Activated CD8-positive, alpha-beta T cell treated with anti-CD3 and anti-CD28 coated beads, Interleukin-2, amount 10 ng/mL, durations not matched to agents 7 days and 5 days (primary cell): ENCODE measurements at places on chromosomes 5 and 9. TPM values are rescaled to one million over a fixed set of nuclear protein-coding genes. Genes with fewer than 3 reads are reported as not detected.
A peak's percentile ranks its signal among the peaks of the same experiment; 100 is the strongest.

The LCN2 gene
- total RNA-seq: not detected

The CCL28 gene
- 11.9 TPM for total RNA-seq

The TLR4 gene
- total RNA-seq: 0.08 TPM

The GNA14 gene
- total RNA-seq: not detected

DNA sequence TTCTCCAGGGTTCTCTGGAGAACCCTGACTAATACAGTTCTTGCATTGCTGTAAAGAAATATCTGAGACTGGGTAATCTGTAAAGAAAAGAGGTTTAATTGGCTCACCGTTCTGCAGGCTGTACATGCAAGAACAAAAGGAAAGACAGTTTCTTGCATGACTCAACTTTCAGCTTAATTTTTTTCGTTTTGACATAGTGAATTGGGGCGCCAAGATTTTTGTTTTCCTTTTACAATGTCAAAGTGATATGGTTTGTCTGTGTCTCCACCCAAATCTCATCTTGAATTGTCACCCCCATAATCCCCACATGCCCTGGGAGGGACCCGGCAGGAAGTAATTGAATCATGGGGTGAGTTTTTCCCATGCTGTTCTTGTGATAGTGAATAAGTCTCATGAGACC is 11.8 kb upstream of the CRHBP start:
- no peak overlapping the region for H3K4me3 ChIP-seq
- H3K27me3 ChIP-seq: peaks cover 24% of the 10 kb centered on the region
- DNase-seq: no peak
- H3K4me1 ChIP-seq: no peaks in the 10 kb centered on the region
- no peak overlapping the region for H3K27ac ChIP-seq

DNA sequence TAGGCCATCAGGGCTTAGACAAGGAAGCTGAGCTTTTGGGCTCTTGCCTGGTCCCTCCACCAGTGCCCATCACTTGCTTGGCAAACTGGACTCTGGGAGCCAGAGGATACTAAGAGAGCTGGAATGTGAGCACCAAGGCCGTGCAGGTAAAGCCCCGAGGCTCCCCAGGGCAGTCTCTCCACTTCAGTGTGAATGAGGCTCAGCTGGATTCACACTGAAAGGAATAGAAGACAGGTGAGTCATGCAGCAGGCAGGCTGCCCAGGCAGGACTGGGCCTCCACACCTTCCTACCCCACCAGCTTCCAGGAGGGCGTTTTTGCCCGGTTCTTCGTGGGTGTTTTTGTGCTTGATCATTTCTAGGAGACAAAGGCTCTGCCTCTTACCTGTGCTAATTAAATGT is 7.3 kb upstream of the CTSV start:
- H3K36me3 ChIP-seq: no peaks in the 10 kb centered on the region
- H3K4me3 ChIP-seq: no peak overlapping the region
- H3K27me3 ChIP-seq: peaks cover 28% of the 10 kb centered on the region
- H3K4me1 ChIP-seq: no peaks in the 10 kb centered on the region

DNA sequence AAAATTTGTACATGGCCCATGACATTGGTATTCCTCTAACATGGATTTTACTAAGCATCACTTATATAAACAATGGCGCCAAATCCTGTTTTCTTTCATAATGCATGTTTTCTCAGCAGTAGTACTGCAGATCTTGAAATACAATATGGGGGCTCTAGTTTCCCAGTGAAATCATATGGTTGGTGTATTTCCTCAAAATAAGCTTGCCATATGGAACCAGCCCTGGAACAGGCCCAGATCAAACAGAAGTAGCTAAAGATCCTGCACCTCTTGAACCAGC is 163.9 kb downstream of the ZNF608 start:
- H3K27me3 ChIP-seq: peaks cover 11% of the 10 kb centered on the region
- peaks cover 18% of the 10 kb centered on the region for H3K4me1 ChIP-seq
- no peak overlapping the region for H3K27ac ChIP-seq
- H3K4me3 ChIP-seq: no peak overlapping the region

DNA sequence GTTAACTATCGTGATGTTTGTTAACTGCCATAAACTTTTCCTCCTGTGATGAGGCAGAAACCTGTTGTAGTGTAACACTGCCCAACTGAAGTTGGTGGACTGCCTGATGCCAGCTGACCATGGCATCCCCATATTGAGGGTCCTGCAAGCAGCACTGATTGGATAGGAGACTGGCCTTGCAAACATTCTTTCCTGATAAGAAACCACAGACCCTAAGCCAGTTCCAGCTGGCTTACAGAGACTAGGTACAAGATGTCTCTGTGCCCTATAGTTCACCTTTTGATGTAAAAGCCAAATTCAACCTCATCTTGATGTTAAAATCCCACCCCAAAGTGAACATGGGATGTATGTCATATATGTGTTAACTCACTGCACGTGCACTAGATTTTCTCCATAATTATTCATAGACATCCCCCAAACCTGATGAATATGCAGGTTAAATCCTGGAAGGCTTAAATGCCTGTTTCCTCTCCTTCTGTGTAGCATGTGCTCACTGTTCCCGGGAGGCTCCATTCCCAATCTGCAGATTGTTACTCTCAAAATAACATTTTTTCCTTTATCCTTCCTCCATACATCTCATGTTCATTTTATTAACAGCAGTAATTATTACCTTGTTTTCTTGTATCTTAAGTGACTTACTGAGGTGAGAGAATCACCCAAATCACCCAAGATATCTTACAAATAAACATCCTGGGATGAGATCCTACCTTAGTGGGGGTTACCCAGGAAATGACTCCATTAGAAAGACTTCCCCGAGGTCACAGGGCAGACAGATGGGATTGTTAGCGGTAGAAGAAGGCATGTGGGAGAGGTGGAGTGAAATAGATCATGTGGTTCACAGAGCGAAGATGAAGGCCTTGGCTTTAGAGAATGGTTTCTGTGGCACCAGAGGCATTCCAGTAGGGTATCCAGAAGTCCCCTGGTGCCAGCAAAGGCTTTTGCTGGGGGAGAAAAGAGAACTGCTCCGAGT is 566.7 kb downstream of the CCDC171 start:
- no peaks in the 10 kb centered on the region for H3K4me1 ChIP-seq
- no peak for DNase-seq
- no peak overlapping the region for H3K4me3 ChIP-seq

DNA sequence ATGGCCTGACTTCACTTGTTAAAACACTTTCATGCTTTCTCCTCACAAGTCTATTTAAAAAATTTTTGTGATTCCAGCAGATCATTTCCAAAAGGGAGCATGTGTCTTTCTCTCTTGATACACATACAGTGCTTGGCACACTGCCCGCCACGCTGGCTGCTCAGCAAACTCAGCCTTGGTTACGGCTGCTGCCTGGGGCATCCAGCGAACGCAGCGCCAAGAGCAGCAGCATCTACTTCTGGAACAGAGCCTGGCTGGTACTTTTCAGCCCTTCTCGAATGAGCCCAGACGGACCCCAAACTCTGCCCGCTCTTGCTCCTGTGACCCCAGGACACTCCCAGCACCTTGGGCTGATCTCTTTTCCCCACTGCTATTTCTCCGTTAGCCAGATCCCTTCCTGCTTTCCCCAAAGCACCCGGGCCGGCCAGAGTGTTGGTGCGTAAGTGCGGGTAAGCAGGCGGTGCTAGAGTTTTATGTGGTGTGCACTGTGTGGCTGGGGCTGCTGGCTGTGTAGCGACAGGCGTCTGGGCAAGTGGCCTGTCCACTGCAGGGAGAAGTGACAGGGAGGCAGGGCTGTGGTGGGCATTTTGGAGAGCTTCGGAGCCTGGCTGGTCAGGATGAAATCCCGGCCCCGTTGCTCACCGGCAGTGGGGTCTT is 73.2 kb downstream of the SH3PXD2B start:
- DNase-seq: no peak
- H3K4me1 ChIP-seq: peaks cover 14% of the 10 kb centered on the region
- H3K4me3 ChIP-seq: no peak overlapping the region

- H3K4me1 ChIP-seq: peaks cover 21% of the 10 kb centered on the region
- H3K27ac ChIP-seq: peak overlapping the region; percentile 97
- DNase-seq: peak; percentile 36
- peak overlapping the region; percentile 96 for H3K4me3 ChIP-seq
- no peaks in the 10 kb centered on the region for H3K27me3 ChIP-seq
Observed at GRCh38 chr5:132962429-132963021, 909 bp downstream of the AFF4 start.

- H3K4me3 ChIP-seq: no peak overlapping the region
- no peaks in the 10 kb centered on the region for H3K27me3 ChIP-seq
Observed at GRCh38 chr9:10045598-10045997, 567.2 kb downstream of the PTPRD start.

- H3K27me3 ChIP-seq: no peaks in the 10 kb centered on the region
- no peaks in the 10 kb centered on the region for H3K36me3 ChIP-seq
- no peak for DNase-seq
- no peaks in the 10 kb centered on the region for H3K4me1 ChIP-seq
Observed at GRCh38 chr5:16057277-16057676, 122.3 kb downstream of the MARCHF11 start.

DNA sequence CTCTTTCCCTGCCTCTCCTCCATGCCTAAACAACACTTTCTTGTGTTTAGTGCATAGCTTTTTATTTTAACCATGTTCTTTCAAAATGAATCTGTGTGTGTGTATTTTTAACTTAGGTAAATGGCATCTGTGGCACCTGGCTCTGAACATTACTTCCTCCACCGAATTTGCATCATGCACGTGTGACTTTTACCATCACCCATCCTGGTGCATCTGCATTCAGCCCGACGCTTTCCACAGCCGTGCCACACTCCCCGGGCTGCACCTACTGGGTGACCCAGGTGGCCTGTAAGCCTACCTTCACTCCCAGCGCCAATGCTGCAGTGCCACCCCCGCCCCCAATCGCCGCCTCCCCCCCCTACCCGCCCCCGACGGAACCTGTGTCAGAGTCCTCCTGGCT is 12.7 kb upstream of the FCN1 start:
- no peak overlapping the region for H3K4me3 ChIP-seq
- no peaks in the 10 kb centered on the region for H3K36me3 ChIP-seq
- no peaks in the 10 kb centered on the region for H3K4me1 ChIP-seq
- no peak overlapping the region for H3K27ac ChIP-seq

DNA sequence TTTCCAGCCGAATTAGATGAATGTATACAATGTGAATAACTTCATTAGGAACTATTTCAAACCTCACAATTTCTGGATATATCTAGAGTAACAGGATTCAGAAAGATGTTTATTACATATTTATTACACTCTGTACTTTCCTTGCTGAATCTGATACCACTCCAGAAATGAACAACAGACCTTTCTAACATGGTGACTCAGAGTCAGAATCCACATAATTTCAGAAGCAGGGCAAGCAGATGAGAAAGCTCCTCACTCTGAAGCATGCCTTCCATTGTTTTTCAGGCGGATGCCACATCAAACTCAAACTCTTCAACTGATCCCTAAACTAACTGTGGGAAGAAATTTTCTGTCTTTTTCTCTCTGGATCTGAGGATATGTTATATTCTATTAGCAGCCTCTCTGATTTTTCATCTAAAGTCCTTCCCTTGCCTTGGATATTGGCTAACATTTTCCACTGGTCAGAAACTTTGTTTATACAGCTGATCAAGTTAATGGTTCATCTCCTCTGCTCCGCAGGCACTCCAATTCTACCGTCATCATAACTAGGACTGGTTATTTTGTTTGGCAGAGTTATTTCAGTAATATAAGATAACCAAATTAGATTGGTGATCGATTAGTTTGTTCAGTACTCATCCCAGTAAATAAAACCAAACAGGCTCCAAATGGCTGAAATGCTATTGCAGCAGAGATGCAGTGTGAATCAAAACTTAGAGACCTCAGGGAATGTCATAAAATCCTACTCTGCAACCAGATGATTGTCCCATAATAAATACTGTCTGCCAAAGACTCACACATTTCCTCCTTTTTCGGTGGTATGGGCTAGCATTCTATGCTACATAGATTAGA is 556.0 kb downstream of the EBF1 start:
- no peak for DNase-seq
- H3K4me3 ChIP-seq: no peak overlapping the region
- peaks cover 13% of the 10 kb centered on the region for H3K4me1 ChIP-seq
- H3K27ac ChIP-seq: no peak overlapping the region
- no peaks in the 10 kb centered on the region for H3K27me3 ChIP-seq

DNA sequence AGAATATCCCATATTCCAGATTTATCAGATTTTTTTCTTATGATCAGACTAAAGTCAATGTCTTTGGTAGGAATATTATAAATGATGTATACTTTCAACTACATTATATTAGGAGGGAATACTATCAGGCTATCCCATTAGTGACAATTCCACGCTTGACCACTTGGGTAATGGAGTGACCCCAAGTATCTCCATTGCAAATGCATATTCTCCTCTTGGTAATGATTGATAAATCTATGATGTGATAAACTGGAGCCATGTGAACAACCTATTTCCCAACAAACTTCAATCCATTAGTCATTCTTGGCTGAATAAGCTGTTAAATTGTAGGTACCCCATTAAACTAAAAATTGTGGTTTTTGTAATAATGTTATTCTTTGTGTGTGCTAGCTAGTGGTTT is 12.2 kb upstream of the MPDZ start:
- DNase-seq: no peak
- H3K36me3 ChIP-seq: no peaks in the 10 kb centered on the region
- H3K27me3 ChIP-seq: no peaks in the 10 kb centered on the region

GRCh38 chr5:77957931-77958521 is 181.9 kb upstream of the TBCA start:
- no peak overlapping the region for H3K27ac ChIP-seq
- H3K4me3 ChIP-seq: no peak overlapping the region
- DNase-seq: no peak
- peaks cover 16% of the 10 kb centered on the region for H3K4me1 ChIP-seq

DNA sequence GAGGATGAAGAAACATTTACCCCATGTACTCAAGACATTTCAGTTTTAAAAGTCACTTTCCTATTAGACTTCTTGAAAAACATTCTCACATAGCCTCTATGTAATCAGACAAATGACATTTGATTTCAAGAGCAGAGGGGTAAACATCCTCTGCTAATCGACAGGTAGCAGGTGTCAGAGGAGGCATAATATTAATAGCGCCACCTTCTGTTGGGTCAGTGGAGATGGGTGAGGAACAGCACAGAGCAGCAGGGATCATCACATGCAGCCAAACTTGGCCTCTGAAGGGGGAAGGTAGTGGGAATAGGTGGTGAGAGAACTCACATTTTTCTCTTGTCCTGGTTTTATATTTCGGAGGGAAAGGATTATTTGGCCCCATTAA is 3.3 kb upstream of the LSM11 start:
- no peak overlapping the region for H3K4me3 ChIP-seq
- H3K36me3 ChIP-seq: peaks cover 16% of the 10 kb centered on the region
- H3K27me3 ChIP-seq: no peaks in the 10 kb centered on the region
- H3K4me1 ChIP-seq: peaks cover 18% of the 10 kb centered on the region
- H3K27ac ChIP-seq: no peak overlapping the region

GRCh38 chr5:176904276-176904675 is 5.1 kb upstream of the HK3 start:
- no peak overlapping the region for H3K4me3 ChIP-seq
- DNase-seq: no peak
- no peaks in the 10 kb centered on the region for H3K27me3 ChIP-seq
- peaks cover 18% of the 10 kb centered on the region for H3K4me1 ChIP-seq
- H3K36me3 ChIP-seq: peaks cover 39% of the 10 kb centered on the region

DNA sequence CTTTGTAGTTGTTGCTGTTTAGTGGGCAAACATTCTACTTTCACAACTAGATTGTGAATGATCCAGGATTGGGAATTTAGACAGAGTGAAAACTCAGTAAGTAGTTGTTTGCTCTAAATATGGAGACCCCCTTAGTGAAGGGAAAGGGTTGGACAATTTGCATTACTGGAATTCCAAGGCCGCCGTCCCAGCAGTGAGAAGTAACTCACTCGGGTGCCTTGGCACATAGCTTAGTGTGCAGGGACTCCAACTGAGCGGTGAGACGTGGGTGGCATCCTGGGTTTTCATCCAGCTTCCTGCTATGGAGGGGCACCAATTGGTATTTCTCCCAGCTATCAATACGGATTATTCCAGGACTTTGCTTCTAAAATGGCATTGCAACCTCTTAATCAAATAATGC is 69.7 kb upstream of the FCN1 start:
- no peaks in the 10 kb centered on the region for H3K36me3 ChIP-seq
- H3K27me3 ChIP-seq: no peaks in the 10 kb centered on the region
- H3K27ac ChIP-seq: no peak overlapping the region
- H3K4me1 ChIP-seq: no peaks in the 10 kb centered on the region
